ENCODE measurements at places on chromosomes 3 and 15.

DNA sequence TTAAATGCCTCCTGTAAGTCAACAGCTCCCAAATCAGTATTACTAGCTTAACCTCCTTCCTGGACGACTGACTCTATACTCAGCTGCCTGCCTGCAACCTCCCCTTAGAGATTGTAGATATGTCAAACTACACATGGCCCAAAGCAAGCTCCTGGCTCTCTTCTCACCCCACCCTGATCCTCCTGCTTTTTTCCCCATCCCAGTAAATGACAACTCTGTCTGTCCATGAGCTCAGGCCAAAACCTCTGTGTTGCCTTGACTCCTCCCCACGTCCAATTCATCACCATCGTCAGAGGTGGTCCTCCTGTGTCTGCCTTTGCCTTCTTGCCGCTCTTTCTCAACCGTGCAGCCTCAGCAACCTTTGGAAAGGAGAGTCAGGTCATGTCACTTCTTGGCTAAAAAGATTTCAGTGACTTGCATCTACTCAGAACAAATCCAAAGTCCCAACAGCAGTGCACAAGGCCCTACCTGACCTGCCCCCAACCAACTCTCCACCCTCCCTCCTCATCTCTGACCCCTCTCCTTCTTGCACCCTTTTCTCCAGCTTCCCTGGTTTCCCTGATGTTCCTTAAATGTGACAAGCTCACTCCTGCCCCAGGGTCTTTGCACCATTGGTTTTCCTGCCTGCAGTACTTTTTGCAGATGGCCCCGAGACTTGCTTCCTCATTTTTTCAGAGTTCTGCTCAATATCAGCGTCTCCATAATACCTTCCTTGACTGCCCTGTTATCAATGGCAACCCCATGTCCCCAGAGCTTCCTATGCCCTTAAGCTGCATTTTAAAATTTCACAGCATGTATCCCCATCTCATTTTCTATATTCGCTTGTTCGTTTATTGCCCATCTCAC lies 52.8 kb downstream of the LSM3 start:
- no peak for DNase-seq

GRCh38 chr3:197175503-197175902 lies 122.9 kb downstream of the DLG1 start:
- DNase-seq = no peak

- DNase-seq = no peak
Measured at GRCh38 chr15:38687340-38687739, 122.7 kb upstream of the RASGRP1 start.

DNA sequence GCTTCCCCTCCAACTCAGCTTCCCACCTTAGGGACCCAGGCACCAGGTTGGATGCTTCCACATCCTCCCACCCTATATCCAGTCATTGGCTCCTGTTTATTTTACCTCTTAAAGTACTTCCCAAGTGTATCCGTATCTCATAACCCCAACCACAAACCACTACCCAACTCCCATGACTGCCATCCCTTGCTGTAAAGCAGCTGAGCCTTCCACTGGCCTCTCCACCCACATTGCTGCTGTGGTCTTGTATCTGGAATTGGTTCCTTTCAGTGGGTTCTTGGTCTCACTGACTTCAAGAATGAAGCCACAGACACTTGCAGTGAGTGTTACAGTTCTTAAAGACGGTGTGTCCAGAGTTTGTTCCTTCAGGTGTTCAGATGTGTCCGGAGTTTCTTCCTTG lies 79.8 kb upstream of the HRH1 start:
- no peak for DNase-seq

GRCh38 chr3:194084284-194084683 lies 51.7 kb upstream of the HES1 start:
- no peak for DNase-seq

DNA sequence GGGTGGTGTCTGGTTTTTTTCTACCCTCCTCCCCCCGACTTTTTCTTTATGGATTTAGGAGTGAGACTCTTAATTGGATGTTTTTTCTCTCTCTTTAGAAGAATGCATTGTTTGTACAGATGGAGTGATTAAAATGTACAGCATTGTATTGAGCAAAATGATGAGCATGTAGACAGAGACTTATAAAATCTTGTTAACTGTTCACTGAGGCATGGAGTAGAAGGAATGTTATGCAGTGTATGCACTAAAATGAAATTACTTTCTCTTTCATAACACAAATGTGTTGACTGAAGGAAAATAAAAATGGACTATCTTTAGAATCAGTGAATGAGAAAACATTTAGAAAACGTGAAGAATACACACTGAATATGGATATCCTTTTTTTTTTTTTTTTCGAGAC lies 39.8 kb downstream of the ZFAND6 start:
- DNase-seq = no peak

DNA sequence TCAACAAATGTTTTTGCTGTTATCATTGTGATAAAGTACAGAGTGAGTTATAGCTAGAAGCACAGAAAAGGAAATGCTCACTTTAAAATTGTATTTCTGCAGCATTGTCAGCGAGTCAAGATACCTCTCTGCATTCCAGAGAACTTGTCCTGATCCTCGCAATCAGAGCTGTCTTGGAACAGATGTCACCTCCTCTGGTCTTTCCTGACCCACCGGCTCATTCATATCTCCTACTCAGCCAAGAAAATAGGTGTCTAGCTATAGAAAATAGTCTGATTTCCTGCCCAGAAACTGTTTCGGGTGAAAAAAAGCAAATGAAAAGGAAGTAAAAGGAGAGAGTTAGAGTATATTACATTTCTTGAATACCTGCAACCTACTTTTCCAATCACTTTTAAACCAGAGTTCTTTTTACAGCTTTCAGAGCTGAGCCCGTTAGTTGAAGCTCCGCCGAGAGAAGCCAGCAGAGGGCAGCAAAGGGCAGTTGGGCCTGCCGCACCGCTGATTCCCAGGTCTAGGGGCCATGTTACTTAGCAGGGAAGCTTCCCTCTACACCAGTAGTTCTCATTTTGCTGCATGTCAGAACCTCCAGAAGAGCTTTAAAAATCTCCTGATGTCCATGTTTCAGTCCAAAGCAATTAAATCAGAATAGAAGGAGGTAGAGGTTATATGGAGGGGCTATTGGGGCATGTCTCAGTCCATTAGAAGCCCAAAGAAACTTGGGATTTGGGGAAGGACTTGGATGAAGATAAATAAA lies 185.7 kb upstream of the THRB start:
- DNase-seq = no peak

DNA sequence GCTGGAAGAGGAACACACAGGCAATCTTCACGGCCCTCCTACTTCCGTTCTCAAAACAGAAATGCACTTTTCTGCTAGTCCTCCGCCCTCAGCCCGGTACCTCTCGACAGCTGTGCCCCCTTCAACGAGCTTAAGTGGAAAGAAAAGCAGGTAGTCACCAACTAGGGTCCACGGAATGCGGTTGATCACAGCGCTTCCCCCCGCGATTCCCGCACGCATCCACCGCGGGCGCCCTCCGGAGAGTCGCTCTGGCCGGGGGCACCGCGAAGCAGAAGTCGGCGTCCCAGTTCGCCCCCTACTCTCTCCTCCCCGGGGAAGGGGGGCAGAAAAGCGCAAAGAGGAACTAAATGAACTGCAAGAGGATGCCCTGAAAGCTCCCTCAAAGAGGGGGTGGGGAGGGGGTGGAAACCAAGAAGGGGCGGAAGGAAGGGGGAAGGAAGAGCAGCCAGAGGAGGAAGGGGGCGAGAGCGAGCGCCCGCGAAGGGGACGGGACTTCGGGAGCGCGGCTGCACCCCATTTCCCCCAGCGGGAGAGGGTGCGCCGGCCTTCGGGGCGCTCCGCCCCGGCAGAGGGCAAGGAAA lies 738 bp downstream of the ACAP2 start:
- peak; percentile 19 for DNase-seq

GRCh38 chr3:71917545-71917944 lies 132.6 kb upstream of the PROK2 start:
- no peak for DNase-seq

- no peak for DNase-seq
Measured at GRCh38 chr3:52483577-52484381, 11.4 kb upstream of the STAB1 start.
